ENCODE measurements at places on chromosomes 5 and 9.

DNA sequence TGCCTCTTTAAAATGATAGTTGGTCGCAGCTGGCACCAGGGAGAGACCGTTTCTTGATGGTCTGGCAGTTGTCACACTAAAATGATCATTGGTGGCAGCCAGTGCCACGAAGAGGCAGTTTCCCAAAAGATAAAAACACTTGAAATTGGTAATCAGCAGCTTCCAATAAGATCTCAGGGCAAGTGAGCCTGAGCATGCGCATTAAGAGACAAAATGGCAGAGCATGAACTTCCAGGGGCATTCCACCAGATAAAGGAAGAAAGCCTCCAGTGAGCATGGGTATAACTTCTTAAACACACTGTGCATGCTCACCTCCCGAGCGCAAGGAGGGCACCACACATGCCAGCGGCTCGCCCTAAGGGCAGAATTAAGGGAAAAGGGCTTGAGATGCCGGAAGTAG lies 1594.2 kb upstream of the CDH9 start:
- DNase-seq, result no peak

- no peak for DNase-seq
Observed at GRCh38 chr5:150661086-150661485, at the start of gene MYOZ3. TSS of gene MYOZ3 (plus strand) at chr5:150661251. CDS start at chr5:150662942, 1,691 bp downstream.

DNA sequence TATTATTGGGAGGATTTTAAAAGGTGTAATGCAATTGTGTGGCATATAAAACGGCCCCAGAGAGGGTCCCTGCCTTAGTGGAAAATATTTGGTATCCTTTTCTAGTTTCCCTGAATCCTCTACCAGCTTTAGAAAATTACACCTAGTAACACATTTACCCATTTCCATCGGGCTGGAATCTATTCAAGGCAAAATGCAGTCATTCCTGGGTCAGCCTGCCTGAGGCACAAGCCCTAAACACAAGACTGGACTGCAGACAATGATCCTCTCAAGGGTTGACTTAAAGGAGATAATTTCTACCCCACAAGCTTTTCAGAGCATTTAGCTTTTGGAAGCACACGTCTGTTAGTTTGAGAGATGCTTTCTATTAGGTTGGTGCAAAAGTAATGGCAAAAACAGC lies 124.4 kb upstream of the ADAMTSL1 start:
- no peak for DNase-seq

- DNase-seq, result no peak
Observed at GRCh38 chr5:149337736-149338135, 7.6 kb upstream of the GRPEL2 start.

GRCh38 chr9:82865524-82865923 lies 197.4 kb downstream of the RASEF start:
- no peak for DNase-seq

DNA sequence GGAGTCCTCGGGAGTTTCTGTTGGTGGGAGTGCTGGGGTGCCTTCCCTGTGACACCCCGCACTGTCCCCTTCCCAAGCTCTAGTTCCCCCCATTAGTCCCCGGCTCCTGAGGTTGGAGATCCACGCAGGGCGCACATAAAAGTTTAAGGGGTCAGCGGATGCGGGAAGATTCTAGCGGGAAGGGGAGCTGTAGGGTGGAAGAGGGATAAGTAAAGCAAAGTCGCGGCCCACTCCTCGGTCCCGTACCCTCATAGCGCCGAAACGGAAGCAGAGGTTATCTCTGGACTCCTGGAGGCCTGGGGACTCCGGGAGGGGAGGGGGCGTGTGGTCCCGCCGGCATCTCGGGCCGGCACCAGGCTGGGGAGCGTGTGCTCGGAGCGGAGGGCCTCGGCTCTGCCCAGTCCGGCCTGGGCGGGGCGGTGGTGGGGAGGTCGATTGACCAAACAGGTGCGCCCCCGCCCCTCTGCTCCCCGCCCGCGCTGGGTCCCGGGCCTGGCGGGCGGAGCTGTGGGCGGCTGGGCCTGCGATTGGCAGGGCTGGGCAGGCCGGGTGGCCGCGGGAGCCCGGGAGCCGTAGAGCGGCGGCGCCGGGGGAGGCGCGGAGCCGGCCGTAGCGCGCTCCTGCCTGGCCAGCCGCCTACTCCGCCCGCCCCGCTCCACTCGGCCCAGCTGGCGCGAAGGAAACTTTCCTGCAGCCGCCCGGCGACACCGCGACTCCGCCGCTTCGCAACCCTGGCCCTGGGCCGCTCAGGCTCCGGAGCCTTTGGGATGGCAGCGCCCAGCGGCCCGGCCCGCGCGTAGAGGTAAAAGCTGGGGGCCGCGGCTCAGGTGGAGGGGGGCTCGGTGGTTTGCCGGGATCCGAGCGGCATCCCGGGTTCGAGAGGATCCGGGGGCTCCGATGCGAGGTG lies 52.2 kb upstream of the DAB2IP start:
- DNase-seq, result no peak

- DNase-seq, result no peak
Observed at GRCh38 chr5:108735790-108736189, 11.9 kb upstream of the FER start.

DNA sequence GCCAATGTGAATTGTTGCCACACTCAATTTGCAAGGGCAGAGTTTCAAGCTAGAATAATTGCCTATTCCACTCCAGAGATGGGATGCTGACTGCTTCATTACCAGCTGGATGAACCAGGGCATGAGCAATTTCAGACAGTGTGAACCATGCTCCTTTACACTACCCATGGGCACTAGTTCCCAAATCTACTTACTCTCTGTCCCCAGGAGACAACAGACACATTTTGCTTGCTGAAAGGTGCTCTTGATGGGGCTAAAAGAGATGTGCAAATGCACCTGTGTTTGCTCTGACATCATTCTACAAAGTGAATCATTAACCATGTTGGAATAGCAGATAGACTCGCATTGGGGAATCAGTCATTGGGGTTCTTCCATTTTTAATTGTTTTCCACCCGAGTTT lies 522.3 kb upstream of the NUDT12 start:
- no peak for DNase-seq

- no peak for DNase-seq
Observed at GRCh38 chr9:135212961-135213360, 125.5 kb downstream of the OLFM1 start.

- DNase-seq, result no peak
Observed at GRCh38 chr5:5380298-5380697, 42.2 kb upstream of the ICE1 start.

DNA sequence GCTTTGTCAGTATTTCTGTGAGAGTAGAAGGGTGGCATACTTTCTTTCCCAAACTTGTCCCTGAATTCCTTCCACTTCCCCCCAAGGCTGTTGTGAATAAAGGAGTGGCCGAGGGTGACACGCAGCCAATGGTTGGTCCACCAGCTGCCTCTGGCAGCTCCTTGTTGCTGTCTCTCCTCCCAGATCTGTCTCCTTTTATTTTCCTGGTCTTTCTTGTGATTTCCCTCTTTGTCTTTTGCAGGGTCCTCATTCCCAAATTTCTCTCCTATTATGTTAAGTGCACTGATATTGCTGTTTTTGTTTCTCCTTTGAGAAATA lies 137.5 kb upstream of the HMHB1 start:
- DNase-seq, result no peak

DNA sequence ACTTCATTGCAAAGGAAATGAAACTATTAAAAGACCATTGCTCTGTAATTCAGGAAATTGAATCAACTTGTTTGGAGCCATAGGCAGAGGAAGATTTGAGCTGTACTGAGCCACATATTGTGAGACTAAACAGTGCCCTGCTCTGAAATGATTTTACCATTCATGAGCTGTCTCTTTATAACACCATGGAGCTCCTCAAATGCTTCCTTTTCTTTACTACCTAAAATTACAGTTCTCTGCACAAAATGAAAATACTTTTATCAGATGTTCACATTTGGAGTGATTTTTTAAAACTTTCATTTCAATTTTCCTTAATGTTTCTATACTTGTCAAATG lies 97.9 kb downstream of the NLN start:
- no peak for DNase-seq

- peak; percentile 39 for DNase-seq
Observed at GRCh38 chr5:99037668-99038067, 108.9 kb upstream of the CHD1 start.

GRCh38 chr9:121278477-121279261 lies 10.7 kb downstream of the GSN start:
- DNase-seq, result no peak

DNA sequence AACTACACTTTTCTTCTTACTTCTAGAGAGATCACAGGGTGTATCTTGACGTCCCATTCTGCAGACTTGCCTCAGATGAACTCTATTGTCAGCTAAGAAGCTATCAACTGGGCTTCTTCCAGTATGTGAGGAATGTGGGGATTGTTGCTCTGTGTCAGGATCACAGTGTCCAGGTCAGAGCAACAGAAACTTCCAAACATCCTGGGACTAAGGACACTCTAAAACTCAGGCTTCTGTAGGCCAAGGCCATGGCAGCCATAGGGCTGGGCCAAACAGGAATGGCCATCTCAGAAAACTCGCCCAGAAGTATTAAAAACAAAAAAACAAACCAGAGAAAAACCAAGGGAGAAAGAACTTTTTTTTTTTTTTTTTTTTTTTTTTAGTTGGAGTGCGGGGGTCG lies 210.0 kb upstream of the CLINT1 start:
- no peak for DNase-seq

GRCh38 chr5:178320281-178320855 lies 87.8 kb upstream of the PHYKPL start:
- no peak for DNase-seq

GRCh38 chr5:103436656-103437055 lies 125.9 kb downstream of the NUDT12 start:
- no peak for DNase-seq

- no peak for DNase-seq
Observed at GRCh38 chr5:79301046-79301712, 65.2 kb downstream of the JMY start.

- no peak for DNase-seq
Observed at GRCh38 chr5:8720506-8720905, 825.4 kb downstream of the SEMA5A start.

DNA sequence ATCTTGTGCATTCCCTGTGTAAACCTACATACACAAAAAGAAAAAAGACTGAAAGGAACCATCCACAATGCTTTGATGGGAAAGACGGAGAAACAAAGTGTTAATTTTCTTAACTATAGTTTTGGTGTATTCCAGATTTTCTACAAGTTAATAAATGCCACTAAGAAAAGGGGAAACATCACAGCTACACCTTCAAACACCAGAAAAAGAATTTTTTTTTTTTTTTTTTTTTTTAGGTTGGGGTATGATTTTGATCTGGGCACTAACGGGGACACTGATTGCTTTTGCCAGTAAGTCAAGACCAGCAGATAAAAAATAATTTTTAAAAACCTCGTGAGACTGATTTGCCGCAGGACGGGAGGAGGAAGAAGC lies 334 bp upstream of the THG1L start:
- no peak for DNase-seq

GRCh38 chr5:123512611-123513461 lies 859 bp downstream of the CSNK1G3 start:
- no peak for DNase-seq

DNA sequence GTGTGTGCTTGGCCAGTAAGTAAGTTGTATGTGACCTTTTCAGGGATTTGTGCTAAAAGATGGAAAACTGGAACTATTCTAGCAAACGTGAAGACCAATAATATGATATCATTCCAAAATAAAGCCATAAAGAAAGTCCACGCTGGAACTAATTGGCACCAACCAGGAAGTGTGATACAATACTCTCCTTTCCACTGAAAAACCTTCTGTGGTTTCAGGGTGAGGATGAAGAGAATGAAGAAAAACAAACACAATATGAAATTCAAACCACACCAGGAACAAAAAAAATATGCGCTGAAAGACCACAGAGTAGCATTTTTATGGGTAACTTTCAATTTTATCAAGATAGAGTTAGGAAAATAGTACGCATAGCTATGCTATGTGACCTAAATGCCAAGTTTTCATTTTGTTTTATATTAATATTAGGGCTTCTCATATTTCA lies 105.8 kb downstream of the EFNA5 start:
- no peak for DNase-seq

DNA sequence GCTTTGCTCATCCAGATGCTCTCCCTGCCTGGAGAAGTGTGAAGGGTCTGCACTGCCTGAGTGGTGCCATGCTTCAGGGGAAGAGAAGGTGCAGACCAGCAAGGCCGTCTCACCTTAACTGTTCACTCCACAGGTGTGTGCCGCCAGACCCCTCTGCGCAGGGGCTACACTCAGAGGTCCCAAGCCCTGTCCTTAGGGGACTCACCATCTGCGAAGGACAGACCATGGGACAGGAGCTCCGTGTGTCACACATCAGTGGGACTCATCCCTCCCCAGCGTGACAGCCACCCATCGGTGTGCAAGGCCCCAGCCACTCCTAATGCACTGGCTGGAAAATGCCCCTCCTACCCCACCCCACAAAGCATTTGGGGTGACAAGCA lies 142.9 kb downstream of the OLFM1 start:
- no peak for DNase-seq

DNA sequence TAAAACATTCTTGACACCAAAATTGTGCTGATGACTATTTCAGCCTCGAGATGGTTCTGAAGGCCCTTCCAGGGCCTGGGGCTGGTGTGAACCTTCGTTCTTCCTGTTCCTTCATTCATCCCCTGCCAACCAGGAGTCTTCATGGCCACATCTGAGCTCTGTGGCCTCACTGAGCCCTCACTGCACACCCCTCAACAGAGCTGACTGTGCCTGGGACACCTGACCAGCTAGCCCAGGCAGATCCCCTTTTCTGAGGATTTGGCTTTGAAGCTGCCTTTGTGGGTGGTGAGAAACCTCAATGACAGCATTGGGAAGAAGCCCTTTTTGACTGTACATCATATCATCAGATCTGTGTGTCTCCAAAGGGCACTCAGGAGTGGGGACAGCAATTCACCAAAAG lies 13.8 kb downstream of the AK8 start:
- no peak for DNase-seq

GRCh38 chr5:89826938-89827337 lies 582.6 kb downstream of the CETN3 start:
- DNase-seq, result no peak

DNA sequence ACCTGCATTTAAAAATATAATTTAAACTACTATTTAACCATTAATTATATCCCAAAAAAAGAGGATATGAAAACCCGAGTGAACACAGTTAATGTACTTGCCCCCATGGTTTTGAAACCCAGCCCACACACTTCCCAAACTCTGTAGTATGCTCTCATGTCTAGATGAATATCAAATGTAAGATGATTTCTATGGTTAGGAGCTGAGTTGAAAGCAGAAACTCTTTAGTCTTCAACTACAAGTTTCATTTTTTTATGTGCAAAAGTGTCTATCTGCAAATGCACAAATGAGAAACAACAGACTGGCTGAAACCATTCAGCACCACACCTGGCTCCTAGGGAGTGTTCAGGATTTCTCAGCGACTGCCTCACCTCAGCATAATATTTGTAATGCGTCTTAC lies 183.3 kb downstream of the SEMA5A start:
- DNase-seq, result no peak

Data from activated CD8-positive, alpha-beta memory T cell treated with anti-CD3 and anti-CD28 coated beads for 1 hour (primary cell).